Hematopoietic multipotent progenitor cell treated with erythropoietin and hydrocortisone succinate and interleukin-3 and kit ligand, for 17 days (in vitro differentiated cells): ENCODE measurements at places on chromosomes 7 and 10.

DNA sequence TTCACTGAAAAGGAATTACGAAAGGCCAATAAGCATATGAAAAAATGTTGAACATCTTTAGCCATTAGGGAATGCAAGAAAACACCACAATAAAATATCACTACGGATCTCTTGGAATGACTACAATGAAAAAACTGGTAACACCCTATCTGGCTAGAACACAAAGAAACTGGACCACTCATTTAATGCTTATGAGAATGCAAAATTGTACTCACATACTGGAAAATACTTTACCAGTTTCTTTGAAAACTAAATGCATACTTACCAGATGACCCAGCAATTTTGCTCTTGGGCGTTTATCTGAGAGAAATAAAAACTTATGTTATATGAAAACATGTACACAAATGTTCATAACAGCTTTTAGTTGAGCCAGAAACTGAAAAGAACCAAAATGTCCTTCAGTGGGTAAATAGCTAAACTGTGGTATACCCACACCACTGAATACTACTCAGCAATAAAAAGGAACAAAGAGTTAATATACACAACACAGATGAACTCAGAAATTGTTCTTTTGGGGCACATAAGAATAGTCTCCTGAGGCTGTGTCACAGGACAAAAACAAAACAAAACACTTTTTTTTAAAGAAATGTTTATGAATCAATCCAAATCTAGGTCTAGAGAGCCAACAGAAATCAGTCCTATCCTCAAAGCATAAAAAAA is 23.5 kb downstream of the CNOT4 start:
- peak; percentile 55 for DNase-seq

DNA sequence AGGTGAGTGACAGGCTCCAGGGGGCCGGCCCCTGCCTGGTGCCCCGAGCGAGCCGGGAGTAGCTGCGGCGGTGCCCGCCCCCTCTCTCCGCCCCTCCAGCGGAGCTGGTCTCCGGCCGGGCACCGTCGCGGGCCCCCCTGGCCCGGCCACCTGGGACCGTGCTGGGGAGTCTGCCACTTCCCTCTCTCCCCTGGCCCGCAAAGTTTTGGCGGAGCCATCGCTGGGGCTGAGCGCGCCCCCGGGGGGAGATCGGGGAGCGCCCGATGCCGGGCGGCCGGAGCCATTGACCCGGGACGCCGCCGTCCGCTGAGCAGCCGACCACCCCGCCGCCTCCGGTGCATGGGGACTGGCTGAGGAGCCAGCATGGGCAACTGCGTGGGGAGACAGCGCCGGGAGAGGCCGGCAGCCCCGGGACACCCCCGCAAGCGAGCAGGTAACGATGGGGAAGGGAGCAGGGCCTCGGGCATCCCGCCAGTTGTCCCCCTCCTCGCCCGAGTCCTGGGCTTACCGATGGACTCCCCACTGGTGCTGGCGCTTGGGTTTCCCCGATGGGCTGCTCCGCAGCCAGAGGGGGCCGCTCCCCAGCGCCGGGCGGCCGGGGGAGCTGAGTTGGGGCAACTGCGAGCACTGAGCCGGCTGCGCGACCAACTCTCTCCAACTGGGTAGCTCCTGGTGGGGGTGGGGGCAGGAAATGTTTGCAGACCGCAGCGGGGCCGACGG is at the start of gene UBTD1:
Gene UBTD1 (plus strand): TSS at position 84 of the 720 bp plus-strand sequence. CDS start 280 bp downstream, at position 364.
- DNase-seq: no peak

GRCh38 chr7:6385110-6385781 is 62.5 kb downstream of the DAGLB start:
- DNase-seq: no peak

- DNase-seq: no peak
Observed at GRCh38 chr10:97849687-97850402, at the start of gene GOLGA7B. GOLGA7B (plus strand) TSS chr10:97849843; CDS start chr10:97850304, 461 bp downstream.

GRCh38 chr7:157404845-157405481 is 68.2 kb downstream of the DNAJB6 start:
- DNase-seq: peak; percentile 81

- no peak for DNase-seq
Observed at GRCh38 chr10:34885898-34886297, 70.8 kb upstream of the PARD3 start.

GRCh38 chr10:108375691-108376090 is 1211.2 kb upstream of the SORCS1 start:
- DNase-seq: no peak

GRCh38 chr7:10981317-10981716 is 7.6 kb downstream of the PHF14 start:
- DNase-seq: no peak

DNA sequence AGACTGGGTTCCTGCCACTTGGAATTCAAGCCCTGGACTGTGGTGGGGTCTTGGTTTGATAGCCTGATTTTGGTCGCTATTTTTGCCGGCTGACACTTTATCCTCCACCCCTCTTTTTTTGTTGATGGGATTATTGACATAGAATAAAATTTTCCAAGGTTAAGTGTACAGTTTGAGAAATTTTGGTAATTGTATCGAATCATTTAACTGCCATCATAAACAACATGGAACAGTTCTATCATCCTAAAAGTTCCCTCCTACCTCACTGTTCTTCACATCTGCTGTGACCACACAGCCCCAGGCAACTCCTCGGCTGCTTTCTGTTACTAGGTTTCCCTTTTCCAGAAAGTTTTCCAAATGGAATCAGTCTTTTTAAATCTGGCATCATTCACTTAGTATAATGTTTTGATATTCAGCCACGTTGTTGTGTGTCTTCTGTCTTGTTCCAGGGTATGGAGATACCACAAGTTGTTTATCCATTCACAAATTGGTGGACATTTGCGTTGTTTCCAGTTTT is 50.6 kb upstream of the STEAP1B start:
- DNase-seq: no peak

GRCh38 chr7:142194201-142194600 is 63.7 kb downstream of the PRSS58 start:
- DNase-seq: no peak

- DNase-seq: no peak
Observed at GRCh38 chr10:28890121-28890950, 213.0 kb downstream of the BAMBI start.
